ENCODE measurements at places on chromosomes 5 and 9. TPM values are rescaled to one million over a fixed set of nuclear protein-coding genes. Genes with fewer than 3 reads are reported as not detected.

- DNase-seq, result no peak
Measured at GRCh38 chr5:138536665-138537315, 6.2 kb downstream of the ETF1 start.

DNA sequence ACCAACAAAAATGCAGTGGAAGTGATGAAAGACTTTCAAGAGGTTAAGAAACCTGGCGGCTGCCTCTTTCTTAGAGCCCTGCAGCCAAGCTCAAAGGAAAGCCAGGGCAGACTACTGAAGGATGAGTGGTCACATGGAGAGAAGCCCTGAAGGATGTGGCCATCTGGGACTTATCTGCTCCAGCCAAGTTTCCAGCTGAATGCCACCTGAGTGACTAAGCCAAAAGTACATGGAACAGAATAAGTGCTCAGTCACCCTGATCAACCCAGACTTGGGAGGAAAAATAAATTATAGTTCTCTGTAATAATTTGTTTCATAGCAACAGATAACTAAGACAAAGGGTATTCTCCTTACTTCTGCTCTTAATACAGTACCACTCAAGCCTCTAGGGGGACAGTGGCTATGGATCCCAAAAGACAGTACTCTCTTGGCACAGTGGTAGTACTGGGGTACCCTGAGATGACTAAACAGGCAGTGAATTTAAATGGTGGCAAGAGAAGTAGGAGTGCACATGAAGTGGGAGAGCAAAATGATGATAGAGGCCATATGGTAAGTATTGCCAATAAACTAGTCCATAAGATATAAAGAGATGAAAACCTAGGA, 182.3 kb downstream of the ELAVL2 start:
- DNase-seq, result no peak

DNA sequence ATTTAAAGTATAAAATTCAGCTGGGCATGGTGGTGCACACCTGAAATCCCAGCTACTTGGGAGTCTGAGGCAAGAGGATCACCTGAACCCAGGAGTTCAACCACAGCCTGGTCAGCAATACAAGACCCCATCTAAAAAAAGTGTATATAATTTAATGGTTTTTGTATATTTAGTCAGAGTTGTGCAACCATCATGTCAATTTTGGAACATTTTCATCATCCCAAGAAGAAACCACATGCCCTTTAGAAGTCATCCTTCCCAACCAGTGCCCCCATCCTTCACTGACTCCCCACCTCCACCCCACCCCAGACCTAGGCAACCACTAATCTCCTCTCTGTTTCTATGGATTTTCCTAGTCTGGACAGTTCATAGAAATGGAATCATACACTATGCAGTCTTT, 18.8 kb upstream of the TEK start:
- DNase-seq, result no peak

DNA sequence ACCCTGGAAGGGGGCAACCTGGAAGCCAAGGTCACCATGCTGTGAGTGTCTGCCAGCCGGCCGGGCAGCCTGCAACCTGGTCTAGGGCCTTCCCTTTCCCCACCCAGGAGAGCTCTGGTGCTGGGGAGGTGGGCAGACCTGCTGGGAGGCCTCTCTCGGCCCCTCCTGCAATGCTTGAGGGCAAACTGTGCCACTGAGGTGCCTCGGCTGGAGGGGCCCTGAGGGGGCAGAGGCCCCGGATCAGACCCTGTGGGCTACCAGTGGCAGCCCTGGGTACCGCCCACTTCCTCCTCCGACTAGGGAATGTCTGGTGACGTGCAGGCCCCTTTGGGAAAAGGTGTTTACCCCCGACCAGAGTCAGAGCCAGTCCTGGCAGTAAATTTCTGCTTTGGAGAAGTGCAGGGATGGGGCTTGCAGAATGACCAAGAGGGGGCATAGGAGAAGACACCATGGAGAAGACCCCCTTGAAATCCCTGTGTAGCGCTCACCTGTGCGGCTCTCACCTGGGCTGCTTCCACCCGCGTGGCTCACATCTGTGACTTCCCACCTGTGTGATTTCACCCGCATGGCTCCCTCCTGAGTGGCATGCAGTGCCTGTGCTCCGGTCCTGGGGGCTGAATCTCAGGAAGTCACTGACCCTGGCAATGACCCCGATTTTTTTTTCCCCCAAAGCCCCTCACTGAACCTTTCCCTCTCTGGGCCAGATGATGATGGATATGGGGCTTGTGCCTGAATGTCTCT, 1.1 kb downstream of the LCN1 start:
- no peak for DNase-seq

DNA sequence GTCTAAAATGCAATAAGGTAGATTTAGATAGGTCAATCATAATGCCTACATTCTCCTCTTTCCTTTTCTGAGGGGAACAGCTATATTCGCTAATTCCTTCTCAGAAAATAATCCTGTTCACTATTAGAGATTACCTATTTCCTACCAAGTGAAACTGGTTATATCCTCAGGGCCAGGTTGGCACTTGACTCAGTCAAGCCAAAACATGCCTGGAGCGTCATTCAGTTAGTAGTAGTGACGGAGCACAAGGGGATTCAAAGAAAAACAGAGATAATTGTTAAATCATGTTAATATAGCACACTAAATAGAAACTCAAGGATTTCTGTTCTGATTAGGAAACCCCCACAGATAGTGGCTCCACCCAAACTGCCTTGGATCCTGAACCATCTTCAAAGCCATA, 515.4 kb upstream of the PTPRD start:
- no peak for DNase-seq

DNA sequence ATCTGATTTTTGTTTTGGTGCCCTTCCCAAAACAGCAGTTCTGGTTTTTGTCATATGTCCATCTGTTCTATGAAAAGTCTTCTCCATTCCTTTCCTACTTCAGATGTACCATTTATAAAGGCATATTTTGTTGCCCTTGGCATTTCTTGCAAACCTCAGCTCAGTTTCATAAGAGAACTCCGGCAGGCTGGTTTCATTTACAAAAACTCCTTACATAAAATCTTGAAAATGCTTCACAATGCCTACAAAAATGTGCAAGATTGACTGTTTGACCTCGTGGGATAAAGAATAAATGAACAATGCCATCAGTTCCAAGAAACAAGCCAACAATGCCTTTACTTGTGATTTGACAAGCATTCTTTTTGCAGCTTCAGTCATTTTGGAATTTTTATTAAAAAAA, 39.1 kb upstream of the CTNNAL1 start:
- no peak for DNase-seq

- no peak for DNase-seq
Measured at GRCh38 chr9:80091526-80091925, 519.8 kb downstream of the TLE4 start.

- no peak for DNase-seq
Measured at GRCh38 chr5:87081511-87082372, 185.9 kb upstream of the RASA1 start.

DNA sequence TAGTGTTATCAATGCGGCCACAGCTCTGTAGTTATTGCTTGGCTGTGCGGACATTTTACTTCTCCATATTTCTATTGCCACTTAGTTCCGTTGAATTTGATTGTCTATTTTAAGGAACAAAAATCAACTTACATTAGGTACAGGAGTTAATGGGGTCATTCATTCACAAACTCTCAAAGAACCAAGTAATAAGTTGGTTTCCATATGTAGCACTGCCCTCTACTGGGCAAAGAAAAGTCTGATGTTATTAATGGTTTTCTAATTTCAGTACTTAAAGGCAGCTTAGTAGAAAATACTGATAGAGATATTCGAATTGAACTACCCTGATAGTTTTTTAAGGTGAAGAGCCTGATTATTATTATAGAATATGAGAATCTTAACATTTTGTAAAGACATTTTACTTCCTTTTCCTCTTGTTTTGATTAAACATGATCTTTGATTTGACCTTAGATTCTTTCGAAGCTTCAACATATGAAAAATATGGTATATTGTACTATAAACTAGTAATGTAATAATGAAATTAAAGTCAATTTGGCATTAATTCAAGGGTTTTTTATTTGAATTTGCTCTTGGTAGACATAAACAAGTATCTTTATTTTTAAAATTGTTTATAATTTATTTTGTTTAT, 119.5 kb upstream of the CTNND2 start:
- peak; percentile 0 for DNase-seq

- DNase-seq, result no peak
Measured at GRCh38 chr5:154972476-154973080, 31.7 kb downstream of the MRPL22 start.

- DNase-seq, result no peak
Measured at GRCh38 chr9:70413464-70413798, 1.0 kb downstream of the KLF9 start.

DNA sequence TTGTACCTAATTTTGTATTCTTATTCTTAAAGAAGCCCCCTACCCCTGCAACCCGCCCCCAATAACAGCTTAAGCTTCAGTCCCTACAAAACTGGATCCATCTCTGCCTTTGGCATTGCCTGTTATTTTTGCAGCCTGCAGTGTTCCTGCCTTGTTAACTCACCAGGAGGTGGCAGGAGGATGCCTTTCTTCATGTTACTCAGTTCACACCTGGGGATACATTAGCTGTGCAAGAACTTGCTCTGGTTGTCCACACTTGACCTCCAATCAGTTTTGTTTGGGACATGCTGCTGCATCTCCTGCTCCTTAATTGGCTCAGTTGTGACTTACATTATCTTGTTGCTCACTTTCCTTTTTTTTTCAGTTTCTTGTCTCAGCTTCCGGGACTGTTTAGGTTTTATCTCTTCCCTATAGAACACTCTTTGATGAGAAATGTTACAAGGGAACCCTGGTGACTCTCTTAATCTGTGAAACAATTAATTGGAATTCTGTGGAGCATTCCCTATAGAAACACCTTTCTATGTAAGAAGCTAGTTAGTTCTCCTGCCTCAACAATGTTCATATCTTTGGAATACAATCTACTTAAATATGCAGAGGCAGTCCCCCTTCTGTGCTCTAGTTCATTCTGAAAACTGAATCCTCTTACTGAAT, 467.7 kb upstream of the ACO1 start:
- no peak for DNase-seq

GRCh38 chr9:2018764-2019558, 3.8 kb downstream of the SMARCA2 start:
- no peak for DNase-seq

- DNase-seq, result no peak
Measured at GRCh38 chr5:150217038-150217437, 27.2 kb downstream of the SLC6A7 start.

GRCh38 chr5:92268343-92268742, 885.2 kb upstream of the ARRDC3 start:
- DNase-seq, result no peak

GRCh38 chr9:135681161-135681560, 18.1 kb downstream of the LCN9 start:
- DNase-seq, result no peak

DNA sequence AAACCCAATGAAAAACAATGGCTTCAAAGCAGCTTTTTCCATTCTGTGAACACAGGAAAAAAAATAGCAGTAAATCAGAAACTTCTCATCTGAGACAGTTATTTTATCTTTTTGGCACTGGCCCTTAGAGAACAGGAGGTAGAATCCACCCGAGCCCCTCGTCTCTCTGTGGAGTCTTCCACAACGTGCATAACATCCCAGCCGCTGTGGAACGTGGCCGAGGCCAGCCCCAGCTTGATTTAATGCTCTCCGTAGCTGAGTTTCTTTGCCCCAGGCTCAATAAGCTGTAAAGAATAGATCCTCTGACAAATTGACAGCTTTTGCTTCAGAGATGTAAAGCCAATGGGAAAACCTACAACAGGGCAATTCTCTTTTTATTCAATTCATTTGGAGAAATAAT, 107.9 kb upstream of the DAP start:
- no peak for DNase-seq

- no peak for DNase-seq
Measured at GRCh38 chr5:9715891-9716335, 85.8 kb upstream of the TAS2R1 start.

- no peak for DNase-seq
Measured at GRCh38 chr5:147855774-147856069, 22.8 kb upstream of the SCGB3A2 start.

GRCh38 chr5:87307796-87308423, 40.2 kb downstream of the RASA1 start:
- DNase-seq, result no peak

- no peak for DNase-seq
Measured at GRCh38 chr5:44388321-44389089, 715 bp downstream of the FGF10 start.

DNA sequence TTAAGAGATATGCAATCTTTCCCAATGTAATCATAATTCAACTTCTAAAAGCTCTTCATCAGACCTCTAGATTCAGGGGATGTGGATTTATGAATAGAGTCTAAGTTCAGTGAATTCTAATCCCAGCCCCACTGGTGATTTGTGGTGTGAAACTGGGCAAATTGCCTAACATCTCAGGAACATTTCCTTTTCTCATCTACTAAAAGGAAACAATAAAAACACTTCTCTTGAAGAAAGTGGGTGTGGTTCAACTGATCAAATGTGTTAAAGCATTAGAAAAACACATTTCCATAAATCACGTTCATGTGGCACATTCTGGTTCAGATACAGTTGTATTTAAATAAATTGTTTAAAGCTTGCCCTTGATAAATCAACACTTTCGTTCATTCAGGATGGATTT, 631.7 kb upstream of the CDH6 start:
- no peak for DNase-seq

DNA sequence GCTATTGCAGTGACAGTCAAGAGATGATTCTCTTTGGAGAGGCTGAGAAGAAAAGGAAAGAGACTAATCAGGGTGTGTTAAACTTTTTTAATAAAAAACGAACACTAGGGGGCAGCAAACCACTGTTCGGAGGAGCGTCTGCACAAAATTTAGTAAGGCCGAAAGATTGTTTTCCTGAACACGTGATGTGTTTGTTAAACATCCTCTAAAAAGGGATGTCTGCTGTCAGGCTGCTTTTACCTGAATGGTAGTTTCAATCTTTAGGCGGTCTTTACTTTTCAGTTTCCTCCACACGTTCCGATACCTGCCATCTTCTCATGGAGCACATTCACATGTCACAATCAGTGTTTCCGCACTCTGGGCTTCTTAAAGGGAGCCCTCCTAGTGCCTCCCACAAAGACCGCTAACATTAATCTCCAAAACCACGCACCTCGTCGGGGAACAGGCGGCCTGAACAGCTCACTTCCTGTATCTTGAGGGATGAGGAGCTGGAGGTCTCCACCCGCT, 125.2 kb downstream of the GPBP1 start:
- DNase-seq, result peak; percentile 41

DNA sequence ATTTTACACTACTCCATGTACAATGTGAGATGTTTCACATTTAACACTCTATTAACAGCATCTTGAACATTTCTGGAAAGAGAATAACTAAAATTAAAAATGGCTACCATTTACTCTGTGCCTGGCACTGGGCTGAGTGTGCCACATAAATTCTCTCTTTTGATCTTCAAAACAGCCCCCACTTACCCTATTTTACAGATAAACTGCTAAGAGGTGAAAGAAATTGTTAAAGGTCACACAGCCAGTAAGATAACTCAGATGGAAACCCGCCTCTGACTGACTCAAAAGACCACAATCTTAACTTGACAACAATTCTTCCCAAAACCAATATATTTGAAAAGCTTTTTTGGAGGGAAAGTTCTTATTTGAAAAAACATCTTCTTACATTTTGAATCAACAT, 97.3 kb downstream of the MAPKAP1 start:
- no peak for DNase-seq

- DNase-seq, result no peak
Measured at GRCh38 chr5:170039830-170040229, 59.5 kb upstream of the INSYN2B start.

Gene TRIM7
- polyA plus RNA-seq, result 3.7 TPM

Gene PHF24
- polyA plus RNA-seq, result 0.18 TPM

Gene IL6ST
- 75.9 TPM for polyA plus RNA-seq

Gene CARTPT
- polyA plus RNA-seq, result 3.9 TPM

Gene CAMK4
- polyA plus RNA-seq, result 1.2 TPM

Gene SLC34A1
- 0.04 TPM for polyA plus RNA-seq

Gene SHOC1
- 0.05 TPM for polyA plus RNA-seq
